ENCODE measurements at places on chromosomes 11 and 22.

- no peak for DNase-seq
These were observed 87.5 kb downstream of the RTL6 start for GRCh38 chr22:44410451-44410991.

- DNase-seq: no peak
These were observed 22.9 kb downstream of the RAB39A start for GRCh38 chr11:107951155-107951554.

- DNase-seq: no peak
These were observed 85.8 kb downstream of the EFCAB6 start for GRCh38 chr22:43726322-43726721.

- no peak for DNase-seq
These were observed 4.8 kb downstream of the VPS51 start for GRCh38 chr11:65100674-65101350.

DNA sequence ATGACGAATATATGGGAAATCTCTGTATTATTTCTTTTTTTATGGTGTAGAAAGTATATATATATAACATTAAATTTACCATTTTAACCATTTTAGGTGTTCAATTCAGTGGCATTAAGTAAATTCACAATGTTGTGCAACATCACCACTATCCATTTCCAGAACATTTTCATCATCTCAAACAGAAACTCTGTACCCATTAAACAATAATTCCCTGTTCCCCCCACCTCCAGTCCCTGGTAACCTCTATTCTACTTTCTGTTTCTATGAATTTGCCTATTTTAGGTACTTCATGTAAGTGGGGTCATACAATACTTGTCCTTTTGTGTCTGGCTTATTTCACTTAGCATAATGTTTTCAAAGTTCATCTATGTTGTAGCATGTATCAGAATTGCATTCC lies 15.3 kb upstream of the PTS start:
- no peak for DNase-seq

GRCh38 chr11:36451045-36451444 lies 59.0 kb downstream of the TRAF6 start:
- DNase-seq: no peak

- DNase-seq: peak; percentile 38
These were observed 65.3 kb downstream of the ST3GAL4 start for GRCh38 chr11:126420698-126421256.

GRCh38 chr22:27880778-27881394 lies 38.2 kb downstream of the PITPNB start:
- peak; percentile 80 for DNase-seq

DNA sequence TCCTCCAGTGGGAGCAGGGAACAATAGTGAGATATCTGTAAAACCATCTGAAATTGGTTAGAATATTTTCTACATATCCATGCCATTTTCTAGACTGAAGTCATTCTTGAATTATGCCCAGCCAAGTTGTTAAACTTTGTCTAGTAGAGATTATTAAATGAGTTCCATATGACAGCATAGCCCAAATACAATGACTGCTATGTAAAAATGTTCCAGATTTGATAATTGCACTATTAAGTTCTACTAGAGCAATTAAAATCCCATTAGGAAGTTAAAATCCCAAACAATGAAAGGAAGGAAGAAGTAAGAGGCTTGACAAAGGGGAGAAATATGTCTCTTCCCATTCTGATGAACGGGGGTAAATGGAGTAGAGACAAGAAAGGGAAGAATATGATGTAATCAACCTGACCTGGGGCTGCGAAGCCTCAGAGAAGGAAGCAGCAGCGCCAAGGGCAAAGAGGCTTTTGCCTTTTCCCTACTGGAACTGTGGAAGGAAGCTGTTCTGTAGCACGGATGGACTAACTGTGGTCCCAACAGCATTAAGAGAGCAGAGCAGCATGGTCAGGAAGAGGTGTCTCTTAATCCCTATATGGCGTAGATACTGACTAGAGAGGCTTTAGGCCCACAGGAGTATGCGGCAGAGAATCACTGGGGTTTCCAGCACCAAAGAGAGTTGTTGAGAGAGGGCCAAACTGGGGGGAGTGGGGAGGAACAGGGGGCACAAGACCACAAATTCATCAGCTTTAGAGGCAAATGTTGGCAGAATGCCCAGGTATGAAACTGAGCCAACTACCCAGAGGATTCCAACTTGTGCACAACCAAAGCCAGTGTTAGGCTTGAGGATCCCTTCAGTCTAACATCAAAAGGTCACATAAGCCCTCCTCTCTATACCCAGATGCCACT lies 26.7 kb downstream of the RRP8 start:
- DNase-seq: peak; percentile 59

GRCh38 chr11:35539781-35540281 lies 14.4 kb upstream of the PAMR1 start:
- no peak for DNase-seq

DNA sequence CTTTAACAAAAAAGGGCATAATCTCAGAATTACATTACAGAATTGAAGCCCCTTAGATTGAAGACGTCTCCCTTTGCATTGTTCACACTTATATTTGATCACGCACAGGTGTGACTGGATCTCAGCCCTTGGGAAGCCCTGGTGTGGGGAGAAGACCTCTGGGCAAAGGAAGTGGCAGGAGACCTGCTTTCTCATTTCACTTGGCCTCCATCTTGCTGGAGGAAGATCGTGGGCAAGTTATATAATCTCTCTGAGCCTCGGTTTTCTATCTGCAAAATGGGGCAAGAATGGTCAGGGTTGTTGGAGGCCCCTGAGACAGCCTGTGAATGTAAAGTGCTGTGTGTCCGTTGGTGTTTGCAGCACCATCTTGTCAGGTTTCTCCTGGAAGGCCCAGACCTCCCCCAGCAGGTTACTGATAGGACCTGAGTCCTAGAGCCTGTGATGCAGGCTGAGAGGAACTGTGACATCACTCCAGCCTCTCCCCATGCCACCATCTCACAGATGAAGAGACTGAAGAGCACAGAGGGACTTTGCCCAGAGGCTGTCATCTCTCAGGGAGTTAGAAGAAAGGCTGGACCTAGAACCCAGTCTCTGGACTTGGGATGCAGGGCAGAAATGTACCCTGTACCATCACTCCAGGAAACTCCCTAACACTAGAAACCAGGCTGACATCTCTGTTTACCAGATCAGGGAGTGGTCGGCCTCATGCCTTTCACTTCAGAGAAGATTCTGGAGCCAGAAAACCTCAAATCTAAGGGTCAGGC lies 1.1 kb upstream of the APOA1 start:
- no peak for DNase-seq

Measured in erythroblast (primary cell).